ENCODE measurements at places on chromosomes 2 and 18. TPM values are rescaled to one million over a fixed set of nuclear protein-coding genes. Genes with fewer than 3 reads are reported as not detected.

GRCh38 chr18:23585897-23586248 is 433 bp downstream of the NPC1 start:
- no peak for DNase-seq

SERPINB10 gene
- 0.41 TPM for total RNA-seq

RTP5 gene
- total RNA-seq, result 2.4 TPM

LOXHD1 gene
- total RNA-seq, result 0.41 TPM

DNA sequence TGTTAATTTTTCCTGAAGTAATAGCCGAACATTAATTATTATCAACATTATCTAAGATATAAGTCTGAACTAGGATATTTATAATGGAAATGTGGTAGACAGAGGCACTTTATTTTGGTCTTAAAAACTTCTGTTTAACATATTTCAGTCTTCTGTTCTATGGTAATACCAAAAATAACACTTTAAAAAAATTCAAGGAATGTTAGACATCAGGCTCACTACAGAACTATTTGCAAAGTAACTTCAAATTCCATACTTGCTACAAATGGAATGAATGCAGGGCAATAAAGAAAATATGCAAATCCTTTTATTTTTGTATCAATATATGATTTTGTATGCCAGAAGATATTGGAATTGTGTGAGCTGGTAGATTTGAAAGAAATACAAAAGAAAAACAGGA is 345.5 kb upstream of the DSEL start:
- DNase-seq, result no peak

- DNase-seq, result no peak
Observed at GRCh38 chr2:48165070-48165753, 258.9 kb upstream of the FBXO11 start.

GRCh38 chr2:182694189-182694588 is 21.9 kb upstream of the DNAJC10 start:
- no peak for DNase-seq

TRIM54 gene
- not detected for total RNA-seq

DNA sequence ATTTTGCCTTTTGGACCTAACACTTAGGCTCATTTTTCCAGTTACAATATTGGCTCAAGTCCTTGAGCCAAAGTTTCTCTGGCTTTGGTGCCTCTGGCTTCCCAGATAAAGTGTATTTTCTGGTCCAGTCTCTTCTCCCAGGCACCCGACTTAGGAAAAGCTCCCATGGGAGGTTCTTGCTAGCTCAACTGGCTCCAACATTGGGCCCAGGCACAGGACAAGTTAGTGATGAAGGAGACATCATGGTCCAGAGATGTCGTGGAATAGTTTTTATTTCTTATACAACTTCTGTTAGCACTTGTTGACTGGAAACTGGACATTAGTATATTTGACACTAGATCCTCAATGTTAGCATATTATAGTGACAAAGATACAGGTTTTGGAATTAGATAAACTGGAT is 8.2 kb upstream of the ZEB2 start:
- DNase-seq, result no peak

KCNG3 gene
- 1.2 TPM for total RNA-seq

DNA sequence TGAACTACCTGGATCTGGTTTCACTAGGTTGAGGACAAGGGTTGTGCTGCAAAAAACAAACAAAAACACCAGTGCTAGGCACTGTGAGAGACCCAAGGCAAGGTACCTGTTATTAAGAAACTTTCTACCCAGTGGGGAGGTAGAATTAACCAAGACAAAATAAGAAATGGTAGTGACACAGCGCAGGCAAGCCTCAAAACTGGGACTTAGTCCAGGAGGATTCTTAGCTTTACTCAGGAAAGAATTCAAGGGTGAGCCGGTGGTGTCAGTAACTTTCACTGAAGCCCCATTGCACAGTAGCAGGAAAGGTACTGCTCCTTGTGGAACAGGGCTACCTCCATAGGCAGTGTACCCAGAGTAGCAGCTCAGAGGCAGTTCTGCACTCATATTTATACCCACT is 131.6 kb downstream of the SCG2 start:
- DNase-seq, result no peak

DNA sequence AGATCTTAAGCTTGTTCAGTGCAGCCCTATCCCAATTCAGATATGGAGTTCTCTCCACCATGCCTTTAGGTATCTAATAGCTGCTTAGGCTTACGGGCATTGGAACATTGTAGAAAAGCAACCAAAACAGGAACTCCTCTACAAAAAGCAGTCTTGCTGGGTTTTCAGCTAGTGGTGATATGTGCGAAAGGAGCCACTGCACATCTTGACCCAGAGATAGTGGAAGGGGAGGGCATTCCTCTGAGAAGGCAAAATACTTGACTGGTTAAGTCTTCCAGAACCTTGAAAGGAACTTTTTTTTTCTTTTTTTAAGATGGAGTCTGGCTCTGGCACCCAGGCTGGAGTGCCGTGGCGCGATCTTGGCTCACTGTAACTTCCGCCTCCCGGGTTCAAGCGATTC is 2.6 kb upstream of the TNFAIP6 start:
- DNase-seq, result no peak

PTPRN gene
- total RNA-seq, result 24.5 TPM

Measured in frontal cortex (tissue), 4 donors.